ENCODE measurements at places on chromosomes 7 and 10.

DNA sequence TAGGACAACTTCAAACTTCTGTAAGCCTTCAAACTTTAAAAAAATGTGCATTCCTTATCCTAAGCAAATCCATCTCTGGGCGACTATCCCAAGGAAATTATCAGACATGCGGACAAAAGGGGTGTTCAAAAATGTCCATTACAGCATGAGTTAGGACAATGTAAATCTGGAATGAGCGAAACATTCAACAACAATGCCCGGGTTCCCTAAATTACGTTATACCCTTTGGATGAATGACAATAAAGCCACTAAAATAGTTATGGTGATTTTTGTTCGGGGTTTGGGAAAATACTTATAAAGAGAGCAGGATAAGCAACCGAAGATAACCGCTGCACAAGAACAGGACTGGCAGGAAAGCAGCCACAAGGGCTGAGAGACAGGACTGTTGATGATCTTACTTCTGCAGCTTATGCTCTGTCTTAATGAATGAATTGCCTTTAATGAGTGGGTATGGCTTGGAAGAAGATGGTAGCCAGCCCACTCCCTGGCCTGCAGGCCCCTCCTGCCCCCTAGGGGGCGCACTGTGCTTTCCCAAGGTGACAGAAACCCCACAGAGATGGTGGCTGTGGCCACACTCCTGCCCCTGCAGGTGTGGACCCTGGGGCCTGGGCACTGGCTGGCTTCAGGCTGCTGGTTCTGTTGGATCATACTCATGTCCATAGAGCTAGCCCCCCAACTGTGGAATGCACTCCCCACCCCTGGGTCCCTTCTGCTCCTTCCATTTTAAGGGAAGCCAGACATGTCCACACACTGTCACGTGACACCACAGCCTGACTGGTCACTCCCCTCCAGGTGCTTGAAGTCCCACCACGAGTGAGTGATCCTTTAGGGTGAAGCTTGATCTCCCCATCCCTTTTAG is 45.0 kb downstream of the ZCCHC24 start:
- DNase-seq = peak; percentile 53

- DNase-seq = no peak
Observed at GRCh38 chr10:132796846-132797245, 10.9 kb upstream of the NKX6-2 start.

DNA sequence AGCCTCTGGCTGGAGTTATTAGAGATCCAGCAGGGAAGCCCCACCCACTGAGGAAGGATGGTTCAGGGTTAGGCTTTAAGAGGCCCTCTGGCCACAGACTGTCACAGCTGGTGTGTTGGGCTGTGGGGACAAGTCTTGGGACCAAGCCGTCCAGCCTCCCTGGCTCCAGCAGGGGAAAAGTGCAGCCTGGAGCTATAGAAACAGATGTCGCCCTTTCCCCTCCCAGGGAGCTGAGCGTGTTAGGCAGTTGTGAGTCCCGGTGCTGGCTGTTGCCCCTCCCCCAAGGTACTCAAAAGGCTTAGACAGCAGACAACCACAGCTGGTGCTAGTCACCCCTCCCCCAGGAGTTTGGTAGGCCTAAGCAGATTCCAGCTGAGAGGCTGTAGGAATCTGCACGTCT is 143.4 kb downstream of the TMEM168 start:
- no peak for DNase-seq

DNA sequence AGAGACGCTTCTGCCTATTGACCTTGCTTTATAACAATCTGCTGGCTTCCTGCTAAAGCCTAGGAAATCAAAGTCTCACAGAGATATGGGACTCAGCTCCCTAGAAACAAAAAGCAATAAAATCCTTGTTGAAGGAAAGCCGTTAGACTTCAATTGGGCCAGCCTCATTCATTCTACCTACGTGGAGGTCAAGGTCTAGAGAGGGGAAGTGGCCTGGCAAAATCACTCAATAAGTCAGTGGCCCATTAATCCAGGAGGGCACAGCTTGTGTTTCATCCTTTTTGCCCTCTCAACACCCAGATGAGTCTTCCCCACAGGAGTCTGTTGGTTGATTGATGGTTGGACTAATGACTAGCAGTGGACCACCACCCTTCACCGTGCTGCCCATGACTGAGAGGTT is 40.5 kb upstream of the ACSL5 start:
- no peak for DNase-seq

DNA sequence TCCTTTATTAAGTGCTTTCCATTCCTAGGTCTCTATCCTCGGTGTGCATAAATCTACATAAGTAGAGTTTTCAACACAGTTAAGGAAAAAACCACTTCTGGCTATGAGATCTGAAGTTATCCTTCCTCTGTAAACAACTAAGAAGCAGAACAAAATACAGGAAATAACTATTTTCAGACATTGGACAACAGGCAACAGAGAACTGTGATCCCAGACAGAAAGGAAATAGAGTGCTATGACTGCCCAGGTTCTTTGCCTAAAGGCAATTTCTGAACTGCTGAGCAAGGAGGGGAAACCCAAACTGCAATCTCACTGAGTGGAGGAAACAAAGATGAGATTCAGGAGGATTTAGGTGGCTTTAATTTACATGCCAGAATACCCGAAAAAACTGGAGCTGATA is 285.4 kb downstream of the SNX13 start:
- peak; percentile 47 for DNase-seq

DNA sequence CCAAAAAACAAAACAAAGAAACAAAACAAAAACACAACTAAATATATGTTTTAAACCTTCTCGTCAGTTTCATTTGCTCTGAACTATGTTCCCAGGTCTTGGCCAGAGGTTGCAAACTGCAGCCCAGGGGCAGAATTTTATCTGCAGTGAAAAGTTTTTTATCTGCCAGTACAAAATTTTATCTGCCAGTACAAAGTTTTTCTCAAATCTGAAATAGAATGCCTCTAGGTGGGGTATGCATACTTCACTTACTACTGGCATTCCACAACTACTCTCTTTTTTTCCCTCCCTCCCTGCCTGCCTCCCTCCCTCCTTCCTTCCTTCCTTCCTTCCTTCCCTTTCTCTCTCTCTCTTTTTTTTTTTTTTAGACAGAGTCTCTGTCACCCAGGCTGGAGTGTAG is 9.4 kb upstream of the CLDN3 start:
- DNase-seq = peak; percentile 38

GRCh38 chr7:134788191-134788590 is 8.8 kb downstream of the CALD1 start:
- no peak for DNase-seq

GRCh38 chr7:132133501-132133900 is 442.8 kb downstream of the PLXNA4 start:
- no peak for DNase-seq

- no peak for DNase-seq
Observed at GRCh38 chr10:22669163-22669711, 45.1 kb downstream of the PIP4K2A start.

DNA sequence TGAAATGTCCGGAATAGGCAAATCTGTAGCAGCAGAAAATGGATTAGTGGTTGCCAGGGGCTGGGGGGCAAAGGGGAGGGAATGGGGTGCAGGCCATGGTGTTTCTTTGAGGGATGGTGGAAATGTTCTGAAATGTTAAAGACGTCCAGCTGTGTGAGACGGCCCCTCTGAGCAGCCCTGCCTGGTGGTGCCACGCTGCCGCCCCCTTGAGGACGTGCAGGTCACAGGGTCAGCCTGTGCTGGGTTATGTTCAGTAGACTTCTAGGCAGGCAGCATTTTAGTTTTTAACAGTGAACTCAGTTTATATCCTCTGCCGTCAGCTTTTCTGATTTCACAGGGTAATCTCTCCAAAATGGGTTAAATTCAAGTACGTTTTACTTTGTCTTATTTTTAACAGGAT is 9.4 kb downstream of the NUB1 start:
- DNase-seq = no peak

- peak; percentile 72 for DNase-seq
Observed at GRCh38 chr10:62554632-62555199, 180.5 kb downstream of the ZNF365 start.

DNA sequence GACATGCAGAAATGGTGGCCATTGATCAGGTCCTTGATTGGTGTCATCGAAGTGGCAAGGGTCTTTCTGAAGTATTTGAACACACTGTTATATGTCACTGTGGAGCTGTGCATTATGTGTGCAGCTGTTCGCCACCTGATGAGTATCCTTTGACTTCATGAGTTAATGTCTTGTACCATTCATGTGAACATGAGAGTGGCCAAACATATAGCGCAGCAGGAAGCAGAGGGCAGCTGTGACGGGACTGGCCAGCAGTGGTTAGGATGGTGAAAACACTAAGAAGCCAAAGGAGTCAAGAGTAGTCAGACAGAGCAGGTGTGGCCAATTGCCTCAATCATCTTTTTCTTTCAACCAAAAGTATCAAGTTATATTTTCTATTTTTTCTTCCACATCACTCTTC is 167.4 kb downstream of the IMMP2L start:
- no peak for DNase-seq

DNA sequence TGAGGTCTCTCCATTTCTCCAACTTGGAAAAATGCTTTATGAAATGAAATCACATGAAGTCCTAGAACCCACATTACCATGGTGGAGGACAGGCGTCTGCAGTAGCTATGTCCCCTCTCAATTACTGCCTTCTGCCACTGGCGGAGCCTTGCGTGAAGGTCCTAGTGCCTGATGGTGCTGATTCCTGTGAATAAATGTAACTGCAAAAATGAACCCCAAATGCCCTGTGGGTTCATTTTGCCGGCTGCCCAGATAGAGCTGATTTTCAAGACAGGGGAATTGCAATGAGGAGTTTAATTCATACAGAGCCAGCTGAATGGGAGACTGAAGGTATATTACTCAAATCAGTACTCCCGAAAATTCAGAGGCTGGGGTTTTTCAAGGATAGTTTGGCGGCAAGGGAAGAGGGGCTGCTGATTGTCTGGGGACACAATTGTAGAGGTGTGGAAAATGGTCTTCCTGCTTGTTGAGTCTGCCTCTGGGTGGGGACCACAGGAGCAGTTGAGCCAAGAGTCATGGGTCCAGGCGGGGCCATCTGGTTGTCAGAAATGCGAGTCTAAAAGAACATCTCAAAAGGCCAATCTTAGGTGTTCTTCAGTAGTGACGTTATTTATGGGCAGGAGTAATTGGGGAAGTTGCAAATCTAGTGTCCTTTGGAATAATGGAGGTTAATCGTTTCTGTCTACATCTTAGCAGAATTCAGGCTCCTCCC is 13.5 kb downstream of the PRF1 start:
- no peak for DNase-seq

DNA sequence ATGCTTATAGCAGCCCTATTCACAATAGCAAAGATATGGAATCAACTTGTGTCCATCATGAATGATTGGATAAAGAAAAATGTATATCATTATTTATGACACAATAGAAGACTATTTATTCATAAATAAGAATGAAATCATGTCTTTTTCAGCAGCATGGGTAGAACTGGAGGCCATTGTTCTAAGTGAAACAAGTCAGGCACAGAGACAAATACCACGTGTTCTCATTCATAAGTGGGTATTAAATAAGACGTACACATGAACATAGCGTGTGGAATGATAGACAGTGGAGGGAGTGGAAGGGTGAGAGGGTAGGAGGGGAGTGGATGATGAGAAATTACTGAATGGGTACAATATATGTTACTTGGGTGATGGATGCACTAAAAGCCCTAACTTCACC is 762.4 kb downstream of the REEP3 start:
- no peak for DNase-seq

GRCh38 chr10:101588879-101589278 is 758 bp downstream of the DPCD start:
- DNase-seq = peak; percentile 71

GRCh38 chr10:103889121-103889720 is 28.8 kb downstream of the STN1 start:
- no peak for DNase-seq

GRCh38 chr7:144668503-144668902 is 167.3 kb downstream of the TPK1 start:
- DNase-seq = no peak

- DNase-seq = no peak
Observed at GRCh38 chr7:45031829-45032228, 31.8 kb downstream of the CCM2 start.

DNA sequence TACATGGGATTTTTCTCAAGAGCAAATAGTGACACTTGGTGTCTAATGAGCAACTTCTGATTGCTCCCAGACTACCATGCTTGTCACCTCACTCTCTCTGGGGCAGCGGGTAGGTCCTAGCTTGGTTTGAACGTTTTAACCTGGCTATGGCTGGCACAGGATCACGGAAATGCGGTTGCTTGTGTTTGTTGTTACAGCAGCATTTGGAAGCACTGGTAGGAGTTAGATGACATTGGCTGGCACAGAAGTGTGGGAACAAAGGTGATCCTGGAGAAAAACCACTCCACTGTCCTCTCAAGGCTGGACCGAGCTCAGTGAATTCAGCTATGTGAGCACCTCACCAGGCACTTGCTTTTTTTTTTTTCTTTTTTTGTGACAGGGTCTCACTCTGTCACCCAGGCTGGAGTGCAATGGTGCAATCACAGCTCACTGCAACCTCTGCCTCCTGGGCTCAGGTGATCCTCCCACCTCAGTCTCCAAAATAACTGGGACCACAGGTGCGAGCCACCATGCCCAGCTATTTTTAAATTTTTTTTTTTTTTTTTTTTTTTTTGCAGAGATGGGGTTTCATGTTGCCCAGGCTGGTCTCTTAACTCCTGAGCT is 3.5 kb upstream of the PFKFB3 start:
- DNase-seq = no peak

- no peak for DNase-seq
Observed at GRCh38 chr7:76185187-76185896, 16.4 kb upstream of the SRRM3 start.

DNA sequence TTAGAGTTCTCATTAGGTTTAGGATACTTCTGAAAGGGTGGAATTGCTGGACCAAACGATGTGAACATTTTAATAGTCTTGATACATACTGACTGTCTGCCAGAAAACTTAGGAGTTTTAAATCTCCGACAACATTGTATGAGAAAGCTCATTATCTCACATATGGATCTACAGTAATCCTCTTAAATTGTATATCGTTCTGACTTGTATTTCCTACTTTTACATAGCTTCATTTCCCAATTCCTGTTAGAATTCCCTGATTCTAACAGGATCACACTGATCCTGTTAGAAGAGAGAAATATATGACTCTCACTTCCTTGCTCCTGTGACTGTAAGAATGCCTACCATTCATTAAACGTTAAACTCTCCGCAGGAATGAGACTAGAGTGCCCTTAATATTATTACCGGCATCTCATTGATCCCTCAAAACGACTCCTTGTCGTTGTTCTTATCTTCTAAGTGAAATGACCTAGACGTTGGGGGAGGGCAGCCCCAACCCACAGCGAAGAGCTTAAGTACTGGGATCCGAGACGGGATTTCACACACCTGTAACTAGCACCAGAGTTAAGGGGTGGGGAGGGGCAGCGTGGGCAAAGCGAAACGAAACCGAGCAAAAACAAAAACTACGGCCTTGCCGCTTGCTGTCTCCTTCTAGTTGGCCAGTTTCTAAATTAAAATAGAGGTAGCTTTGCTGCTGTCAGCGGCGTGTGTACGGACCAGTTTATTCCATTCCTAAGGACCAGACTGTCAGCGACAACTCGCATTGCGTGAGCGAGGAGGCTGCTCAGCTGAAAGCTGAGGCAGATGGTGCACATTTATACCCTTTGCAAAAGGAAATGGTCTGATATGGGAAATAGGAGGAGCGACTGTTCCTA is 678 bp upstream of the TMEM106B start:
- DNase-seq = no peak
